ENCODE measurements at places on chromosomes 6 and 20. TPM values are rescaled to one million over a fixed set of nuclear protein-coding genes. Genes with fewer than 3 reads are reported as not detected.

GRCh38 chr6:170516783-170517616 is 36.1 kb downstream of the PSMB1 start:
- no peaks in the 10 kb centered on the region for H3K36me3 ChIP-seq
- DNase-seq, result peak; percentile 67
- no peaks in the 10 kb centered on the region for H3K27me3 ChIP-seq
- H3K4me3 ChIP-seq, result no peak overlapping the region

DNA sequence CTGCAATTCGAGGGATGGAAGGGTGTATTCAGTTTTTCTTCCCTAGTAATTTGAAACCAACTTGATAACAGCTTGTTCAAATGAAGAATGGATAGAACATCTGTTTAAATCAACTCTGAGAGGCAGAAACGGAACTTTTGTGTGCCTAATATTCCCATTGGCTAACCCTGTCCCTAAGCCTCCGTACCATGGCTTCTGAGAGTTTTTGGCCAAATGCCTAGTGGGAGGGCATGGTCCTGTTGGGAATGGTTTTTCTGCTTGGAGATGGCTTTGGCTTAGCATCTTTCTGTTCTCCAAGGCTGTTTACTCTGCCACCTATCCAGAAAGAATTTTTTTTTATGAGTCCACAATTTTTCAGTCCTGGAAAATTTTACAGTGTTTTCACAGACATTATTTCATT is 126.7 kb upstream of the MLIP start:
- H3K36me3 ChIP-seq, result no peaks in the 10 kb centered on the region
- H3K4me1 ChIP-seq, result no peaks in the 10 kb centered on the region
- no peak overlapping the region for H3K27ac ChIP-seq
- H3K27me3 ChIP-seq, result no peaks in the 10 kb centered on the region
- no peak for DNase-seq

- DNase-seq, result no peak
- H3K27me3 ChIP-seq, result no peaks in the 10 kb centered on the region
- H3K4me1 ChIP-seq, result no peaks in the 10 kb centered on the region
- H3K4me3 ChIP-seq, result no peak overlapping the region
- H3K36me3 ChIP-seq, result peaks cover 2% of the 10 kb centered on the region
These were observed 91.8 kb downstream of the INSM1 start for GRCh38 chr20:20459726-20460125.

DNA sequence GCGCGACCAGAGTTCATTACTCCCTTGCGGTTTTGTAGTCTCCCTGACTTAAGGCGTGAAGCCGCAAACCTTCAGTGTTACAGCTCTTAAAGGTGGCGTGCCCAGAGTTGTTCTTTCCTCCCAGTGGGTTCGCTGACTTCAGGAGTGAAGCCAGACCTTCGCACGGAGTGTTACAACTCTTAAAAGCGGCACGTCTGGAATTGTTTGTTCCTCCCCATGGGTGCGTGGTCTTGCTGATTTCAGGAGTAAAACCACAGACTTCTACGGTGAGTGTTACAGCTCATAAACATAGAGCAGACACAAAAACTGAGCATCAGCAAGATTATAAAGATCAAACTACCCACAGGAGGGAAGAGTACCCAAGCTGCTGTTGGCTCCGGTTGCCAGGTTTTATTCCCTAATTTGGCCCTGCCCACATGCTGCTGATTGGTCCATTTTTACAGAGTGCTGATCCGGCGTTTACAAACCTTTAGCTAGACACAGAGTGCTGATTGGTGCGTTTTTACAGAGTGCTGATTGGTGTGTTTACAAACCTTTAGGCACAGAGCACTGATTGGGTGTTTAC is 10.4 kb downstream of the TMEM14C start:
- no peak for DNase-seq
- no peaks in the 10 kb centered on the region for H3K4me1 ChIP-seq
- H3K27me3 ChIP-seq, result no peaks in the 10 kb centered on the region
- no peak overlapping the region for H3K4me3 ChIP-seq

DNA sequence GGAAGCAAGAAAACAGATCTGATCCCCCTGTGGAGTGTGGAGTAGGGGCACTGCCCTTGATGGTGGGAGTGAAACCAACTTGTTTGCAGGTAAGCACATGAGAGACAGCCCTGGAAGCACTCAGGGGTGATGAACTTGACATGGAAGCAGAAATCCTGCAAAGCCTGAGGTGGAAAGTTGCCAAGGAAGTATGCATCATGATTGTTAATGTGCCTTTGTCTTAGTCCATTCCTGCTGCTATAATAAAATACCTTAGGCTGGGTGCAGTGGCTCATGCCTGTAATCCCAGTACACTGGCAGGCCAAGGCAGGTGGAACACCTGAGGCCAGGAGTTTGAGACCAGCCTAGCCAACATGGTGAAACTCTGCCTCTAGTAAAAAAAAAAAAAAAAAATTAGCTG is 40.2 kb upstream of the IFNGR1 start:
- H3K36me3 ChIP-seq, result no peaks in the 10 kb centered on the region
- peaks cover 16% of the 10 kb centered on the region for H3K4me1 ChIP-seq
- H3K27ac ChIP-seq, result no peak overlapping the region
- H3K27me3 ChIP-seq, result no peaks in the 10 kb centered on the region

DNA sequence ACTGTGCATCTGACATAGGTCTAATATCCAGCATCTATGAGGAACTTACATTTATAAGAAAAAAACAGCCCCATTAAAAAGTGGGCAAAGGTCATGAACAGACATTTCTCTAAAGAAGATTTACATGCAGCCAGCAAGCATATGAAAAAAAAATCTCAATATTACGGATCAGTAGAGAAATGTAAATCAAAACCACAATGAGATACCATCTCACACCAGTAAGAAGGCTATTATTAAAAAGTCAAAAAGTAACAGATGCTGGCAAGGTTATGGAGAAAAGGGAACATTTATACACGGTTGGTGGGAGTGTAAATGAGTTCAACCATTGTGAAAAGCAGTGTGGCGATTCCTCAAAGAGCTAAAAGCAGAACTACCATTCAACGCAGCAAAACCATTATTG is 13.1 kb downstream of the METTL24 start:
- no peaks in the 10 kb centered on the region for H3K4me1 ChIP-seq
- H3K27me3 ChIP-seq, result no peaks in the 10 kb centered on the region
- no peak for DNase-seq
- no peak overlapping the region for H3K4me3 ChIP-seq
- H3K36me3 ChIP-seq, result no peaks in the 10 kb centered on the region

DNA sequence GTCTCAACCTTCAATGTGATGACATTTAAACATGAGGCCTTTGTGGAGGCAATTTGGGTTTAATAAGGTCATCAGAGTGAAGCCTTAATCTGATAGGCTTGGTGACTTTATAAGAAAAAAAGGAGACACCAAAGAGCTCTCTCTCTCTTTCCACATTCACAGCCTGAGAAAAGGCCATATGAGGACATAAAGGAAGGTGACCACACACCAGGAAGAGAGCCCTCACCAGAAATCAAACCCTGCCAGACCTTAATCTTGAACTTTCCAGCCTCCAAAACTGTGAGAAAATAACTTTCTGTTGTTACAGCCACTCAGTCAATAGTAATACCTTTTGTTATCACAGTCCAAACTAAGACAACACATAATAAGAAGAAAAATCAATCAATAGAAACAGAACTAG is 47.7 kb downstream of the COL12A1 start:
- DNase-seq, result no peak
- H3K36me3 ChIP-seq, result no peaks in the 10 kb centered on the region
- H3K27ac ChIP-seq, result no peak overlapping the region
- H3K27me3 ChIP-seq, result no peaks in the 10 kb centered on the region

GRCh38 chr6:96532399-96532798 is 10.8 kb downstream of the UFL1 start:
- no peaks in the 10 kb centered on the region for H3K27me3 ChIP-seq
- no peak for DNase-seq
- H3K36me3 ChIP-seq, result peaks cover 8% of the 10 kb centered on the region
- H3K4me3 ChIP-seq, result no peak overlapping the region

- no peaks in the 10 kb centered on the region for H3K4me1 ChIP-seq
- no peak for DNase-seq
- H3K36me3 ChIP-seq, result no peaks in the 10 kb centered on the region
- no peak overlapping the region for H3K27ac ChIP-seq
- H3K4me3 ChIP-seq, result no peak overlapping the region
These were observed 87.5 kb downstream of the CRYBG1 start for GRCh38 chr6:106448000-106448426.

- no peak for DNase-seq
- no peaks in the 10 kb centered on the region for H3K36me3 ChIP-seq
- no peak overlapping the region for H3K4me3 ChIP-seq
- H3K27ac ChIP-seq, result no peak overlapping the region
- no peaks in the 10 kb centered on the region for H3K27me3 ChIP-seq
These were observed 343.9 kb downstream of the SOX4 start for GRCh38 chr6:21937466-21937865.

DNA sequence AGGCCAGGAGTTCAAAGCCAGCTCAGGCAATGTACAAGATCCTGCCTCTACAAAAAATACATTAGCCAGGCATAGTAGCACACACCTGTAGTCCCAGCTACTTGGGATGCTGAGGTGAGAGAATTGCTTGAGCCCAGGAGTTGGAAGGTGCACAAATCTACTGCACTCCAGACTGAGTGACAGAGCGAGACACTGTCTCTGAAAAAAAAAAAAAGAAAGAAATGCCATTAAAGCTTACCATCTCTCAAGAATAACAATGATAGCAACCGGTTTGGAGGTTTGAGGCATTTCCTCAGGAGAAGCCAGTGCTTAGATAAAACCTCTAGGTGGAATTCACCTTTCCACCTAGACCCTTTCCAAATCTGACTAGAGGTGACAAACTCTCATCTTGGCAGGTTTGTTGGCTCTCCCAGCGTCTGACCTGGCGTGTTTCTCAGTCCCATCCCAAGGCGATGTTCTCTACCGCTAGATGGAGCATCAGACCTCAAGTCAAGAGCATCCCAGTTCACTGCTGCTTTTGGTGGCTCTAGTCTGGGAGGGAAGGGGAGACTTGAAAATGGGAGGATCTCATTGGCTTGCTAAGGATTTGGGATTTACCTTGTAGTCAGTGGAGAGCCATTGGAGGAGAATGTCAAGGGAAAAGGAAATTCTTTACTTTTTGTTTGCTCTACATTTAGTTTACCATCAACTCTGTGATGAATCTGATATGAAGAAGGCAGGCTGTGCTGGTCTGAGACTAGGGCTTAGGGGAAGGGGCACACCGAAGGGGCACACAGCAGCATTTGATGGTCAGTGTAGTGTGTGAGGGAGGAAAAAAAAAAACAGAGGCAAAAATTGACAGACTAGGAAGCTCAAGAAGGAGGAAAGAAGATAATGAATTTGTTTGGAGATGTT is 67.9 kb downstream of the NCOA7 start:
- H3K4me1 ChIP-seq, result peaks cover 4% of the 10 kb centered on the region
- no peaks in the 10 kb centered on the region for H3K27me3 ChIP-seq
- no peak overlapping the region for H3K4me3 ChIP-seq
- H3K36me3 ChIP-seq, result no peaks in the 10 kb centered on the region

- H3K4me1 ChIP-seq, result peaks cover 18% of the 10 kb centered on the region
- no peak overlapping the region for H3K27ac ChIP-seq
- no peaks in the 10 kb centered on the region for H3K27me3 ChIP-seq
- DNase-seq, result no peak
- H3K36me3 ChIP-seq, result no peaks in the 10 kb centered on the region
These were observed 59.5 kb downstream of the NCOA3 start for GRCh38 chr20:47561180-47561579.

GRCh38 chr20:4065391-4065844 is 50.1 kb upstream of the RNF24 start:
- peaks cover 20% of the 10 kb centered on the region for H3K4me1 ChIP-seq
- no peaks in the 10 kb centered on the region for H3K27me3 ChIP-seq
- DNase-seq, result no peak
- H3K27ac ChIP-seq, result no peak overlapping the region
- H3K4me3 ChIP-seq, result no peak overlapping the region
- H3K36me3 ChIP-seq, result no peaks in the 10 kb centered on the region

GRCh38 chr20:51696304-51697071 is 71.7 kb downstream of the ATP9A start:
- peaks cover 2% of the 10 kb centered on the region for H3K36me3 ChIP-seq
- peak overlapping the region; percentile 11 for H3K27ac ChIP-seq
- peaks cover 21% of the 10 kb centered on the region for H3K4me1 ChIP-seq
- DNase-seq, result no peak
- H3K27me3 ChIP-seq, result no peaks in the 10 kb centered on the region

- no peak overlapping the region for H3K27ac ChIP-seq
- peaks cover 7% of the 10 kb centered on the region for H3K4me1 ChIP-seq
- no peak overlapping the region for H3K4me3 ChIP-seq
- no peaks in the 10 kb centered on the region for H3K36me3 ChIP-seq
- H3K27me3 ChIP-seq, result no peaks in the 10 kb centered on the region
- no peak for DNase-seq
These were observed 25.2 kb downstream of the GPX6 start for GRCh38 chr6:28490205-28490890.

DNA sequence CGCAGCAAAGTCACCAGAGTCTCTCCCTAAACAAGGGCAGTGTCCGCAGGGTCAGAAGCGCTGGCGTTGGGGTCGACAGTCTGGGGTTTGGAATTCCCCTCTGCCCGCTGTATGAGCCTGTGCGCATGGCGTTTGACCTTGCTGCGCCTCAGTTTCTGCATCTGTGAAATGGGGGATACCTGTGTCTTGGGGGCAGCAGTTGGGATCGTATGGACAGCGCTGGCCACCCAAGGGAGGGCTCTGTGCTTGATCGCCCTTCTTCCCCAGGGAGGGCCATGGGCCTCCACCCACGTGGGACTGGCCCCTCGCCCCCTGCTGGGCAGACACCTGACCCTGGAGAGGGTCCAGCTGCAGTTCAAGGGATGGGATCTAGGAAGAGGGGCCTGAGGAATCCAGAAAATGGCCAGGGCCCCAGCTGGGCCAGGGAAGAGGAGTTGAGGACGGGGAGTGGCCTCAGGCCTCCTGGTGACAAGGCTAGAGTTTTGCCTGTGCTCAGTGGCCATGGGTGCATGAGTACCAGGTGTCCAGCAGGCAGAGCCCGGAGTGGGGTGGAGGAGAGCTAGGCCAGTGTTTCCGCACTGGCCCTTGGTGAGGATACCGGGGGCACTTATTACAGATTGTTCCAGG is 26.4 kb upstream of the PHACTR3 start:
- no peak overlapping the region for H3K4me3 ChIP-seq
- no peaks in the 10 kb centered on the region for H3K36me3 ChIP-seq
- no peaks in the 10 kb centered on the region for H3K4me1 ChIP-seq
- no peaks in the 10 kb centered on the region for H3K27me3 ChIP-seq
- no peak overlapping the region for H3K27ac ChIP-seq

GRCh38 chr6:118546164-118546879 is 1.8 kb upstream of the PLN start:
- peaks cover 13% of the 10 kb centered on the region for H3K4me1 ChIP-seq
- H3K36me3 ChIP-seq, result no peaks in the 10 kb centered on the region
- H3K27me3 ChIP-seq, result no peaks in the 10 kb centered on the region
- no peak overlapping the region for H3K4me3 ChIP-seq
- no peak overlapping the region for H3K27ac ChIP-seq
- no peak for DNase-seq

LRRC1 gene
- 13.2 TPM for total RNA-seq

NR2E1 gene
- not detected for total RNA-seq

SPO11 gene
- total RNA-seq, result not detected

ARMC2 gene
- 1.6 TPM for total RNA-seq

ZNF335 gene
- total RNA-seq, result 41.9 TPM

COL21A1 gene
- 1.3 TPM for total RNA-seq

JAG1 gene
- 41.2 TPM for total RNA-seq

OPRM1 gene
- total RNA-seq, result not detected

VNN1 gene
- 1.3 TPM for total RNA-seq

All from body of pancreas (tissue), 4 donors.